ENCODE measurements at places on chromosomes 1 and 21.

DNA sequence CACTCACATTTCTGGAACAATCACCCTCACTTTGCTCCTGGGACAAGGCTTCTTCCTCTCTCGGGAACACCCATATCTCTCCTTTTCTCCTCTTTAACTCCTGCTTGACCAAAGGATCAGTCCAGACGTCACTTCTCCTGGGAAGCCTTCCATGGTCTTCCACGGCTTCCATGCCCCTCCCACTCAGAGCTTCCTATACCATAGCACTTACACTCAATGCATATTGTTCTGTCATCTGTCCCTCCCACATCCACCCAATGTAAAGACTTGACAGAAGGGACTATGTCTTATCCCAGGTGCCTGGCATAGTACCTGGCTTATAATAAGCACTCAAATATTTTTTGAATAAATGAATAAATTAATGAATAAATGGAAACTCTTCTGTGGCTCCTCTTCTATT is 28.2 kb downstream of the CD34 start:
- no peak for DNase-seq

GRCh38 chr21:28899744-28900143 is 92.9 kb downstream of the LTN1 start:
- no peak for DNase-seq

DNA sequence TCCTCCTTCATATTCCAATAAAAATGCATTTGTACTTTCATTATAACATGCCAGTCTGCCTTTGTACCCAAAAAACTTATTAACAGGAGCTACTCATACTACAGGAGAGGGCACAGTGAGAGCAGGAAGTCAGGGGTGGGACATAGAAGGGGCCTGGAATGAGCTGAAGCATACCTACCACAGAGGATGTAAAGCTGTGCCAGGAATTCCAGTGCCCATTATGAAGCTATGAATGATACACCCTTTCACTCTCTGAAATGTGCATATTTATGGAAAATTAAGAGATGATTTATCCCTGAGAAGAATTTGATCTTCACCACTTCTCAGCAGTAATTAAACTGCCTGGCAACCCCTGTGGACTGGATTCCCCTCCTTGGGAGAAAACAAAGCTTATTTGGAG is 65.8 kb downstream of the ATP5PO start:
- DNase-seq = no peak

GRCh38 chr21:37200641-37201480 is 66.3 kb downstream of the VPS26C start:
- DNase-seq = no peak

DNA sequence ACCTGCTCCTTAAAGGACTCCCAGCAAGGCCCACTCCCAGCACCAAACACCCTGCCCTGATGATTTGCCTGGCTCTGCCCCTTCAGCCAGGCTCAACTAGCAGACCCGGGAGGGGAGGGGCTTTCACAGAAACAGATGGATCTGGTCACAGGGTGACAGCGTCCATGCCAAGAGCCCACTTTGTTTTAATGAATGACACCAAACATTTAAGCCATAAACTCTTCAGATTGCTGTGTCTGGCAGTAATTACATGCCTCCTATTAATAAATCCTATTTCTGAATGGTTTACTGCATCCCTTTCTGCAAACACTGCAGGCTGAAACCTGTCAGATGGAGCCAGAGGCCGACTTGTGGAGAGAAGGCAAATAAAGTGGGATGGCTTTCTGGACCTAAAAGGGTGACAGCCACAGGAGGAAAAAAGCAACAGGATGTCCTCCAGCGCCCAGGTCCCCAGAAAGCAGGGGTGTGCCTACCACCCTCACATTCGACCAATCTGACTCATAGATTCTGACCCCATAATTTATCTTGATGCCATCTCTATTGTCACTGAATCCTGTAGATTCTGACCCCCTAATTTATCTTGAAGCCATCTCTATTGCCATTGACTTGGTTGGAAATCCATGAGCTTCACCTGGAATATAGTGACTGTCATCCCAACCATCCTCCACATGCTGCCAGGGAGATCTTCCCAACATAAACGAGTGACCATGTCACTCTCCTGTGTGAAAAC is 200.9 kb downstream of the PLPP3 start:
- no peak for DNase-seq

GRCh38 chr1:112440574-112440973 is 44.6 kb downstream of the CTTNBP2NL start:
- no peak for DNase-seq

DNA sequence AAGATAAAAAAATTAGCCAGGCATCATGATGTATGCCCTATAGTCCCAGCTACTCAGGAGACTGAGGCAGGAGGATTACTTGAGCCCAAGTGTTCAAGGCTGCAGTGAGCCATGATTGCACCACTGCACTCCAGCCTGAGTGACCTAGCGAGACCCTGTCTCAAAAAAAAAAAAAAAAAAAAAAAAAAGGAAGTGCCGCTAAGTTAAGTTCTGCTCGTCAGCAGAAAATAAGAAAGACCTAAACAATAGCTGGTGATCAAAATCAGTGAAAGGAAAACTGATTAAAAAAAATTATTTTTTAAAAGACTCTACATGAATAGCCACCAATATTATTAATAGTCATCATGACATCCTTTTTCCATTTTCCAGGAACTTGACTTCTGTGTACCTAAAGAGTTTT is 44.2 kb upstream of the MTR start:
- DNase-seq = no peak

GRCh38 chr1:184860985-184861754 is 106.5 kb upstream of the EDEM3 start:
- DNase-seq = no peak

GRCh38 chr1:84571150-84571535 is 3.1 kb downstream of the CTBS start:
- DNase-seq = no peak

DNA sequence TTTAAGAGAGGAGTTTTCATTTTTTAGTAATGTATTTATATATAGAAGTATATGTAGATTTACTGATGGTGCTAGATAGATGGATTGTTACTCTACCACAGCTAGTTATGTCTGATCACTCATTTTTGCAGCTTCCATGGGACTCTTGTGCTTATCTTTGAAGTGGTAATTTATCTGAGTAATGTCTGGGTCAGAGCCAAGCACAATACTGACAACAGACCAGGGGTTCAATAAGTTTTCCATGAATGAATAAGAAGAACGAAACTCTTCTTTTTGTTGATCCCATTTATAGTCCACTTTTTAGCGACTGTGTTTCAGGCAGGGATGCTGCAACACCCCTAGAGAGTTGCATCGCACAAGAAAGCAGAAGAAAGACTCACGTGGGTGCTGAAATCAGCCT is 935.2 kb downstream of the PLA2G4A start:
- DNase-seq = no peak

- DNase-seq = no peak
Observed at GRCh38 chr1:202164271-202165037, 4.1 kb upstream of the PTPN7 start.

- no peak for DNase-seq
Observed at GRCh38 chr1:64228167-64228957, 24.9 kb downstream of the UBE2U start.

DNA sequence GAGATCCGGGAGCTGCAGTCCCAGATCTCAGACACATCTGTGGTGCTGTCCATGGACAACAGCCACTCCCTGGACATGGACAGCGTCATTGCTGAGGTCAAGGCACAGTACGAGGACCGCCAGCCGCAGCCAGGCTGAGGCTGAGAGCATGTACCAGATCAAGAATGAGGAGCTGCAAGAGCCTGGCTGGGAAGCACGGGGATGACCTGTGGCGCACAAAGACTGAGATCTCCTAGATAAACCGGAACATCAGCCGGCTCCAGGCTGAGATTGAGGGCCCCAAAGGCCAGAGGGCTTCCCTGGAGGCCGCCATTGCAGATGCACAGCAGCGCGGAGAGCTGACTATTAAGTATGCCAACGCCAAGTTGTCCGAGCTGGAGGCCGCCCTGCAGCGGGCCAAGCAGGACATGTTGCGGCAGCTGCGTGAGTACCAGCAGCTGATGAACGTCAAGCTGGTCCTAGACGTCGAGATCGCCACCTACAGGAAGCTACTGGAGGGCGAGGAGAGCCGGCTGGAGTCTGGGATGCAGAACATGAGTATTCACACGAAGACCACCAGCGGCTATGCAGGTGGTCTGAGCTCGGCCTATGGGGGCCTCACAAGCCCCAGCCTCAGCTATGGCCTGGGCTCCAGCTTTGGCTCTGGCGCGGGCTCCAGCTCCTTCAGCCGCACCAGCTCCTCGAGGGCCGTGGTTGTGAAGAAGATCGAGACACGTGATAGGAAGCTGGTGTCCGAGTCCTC is 25.5 kb downstream of the ETV3L start:
- DNase-seq = no peak

DNA sequence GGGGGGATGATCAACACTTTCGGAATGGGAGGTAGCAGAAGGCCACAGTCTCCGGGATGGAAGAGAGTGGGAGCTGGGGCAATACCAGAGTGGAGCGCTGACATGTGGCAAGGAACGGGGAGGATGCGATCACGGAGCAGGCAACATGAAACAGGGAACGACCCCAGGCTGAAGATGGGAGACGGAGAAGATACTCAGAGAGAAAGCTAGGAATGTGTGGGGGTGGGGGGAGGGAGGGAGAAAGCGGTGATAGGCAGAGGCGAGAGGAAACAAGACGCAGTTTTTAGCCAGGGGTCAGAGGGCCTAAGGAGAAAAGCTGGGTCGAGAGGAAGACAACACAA is 577 bp downstream of the RAB3GAP2 start:
- DNase-seq = no peak

DNA sequence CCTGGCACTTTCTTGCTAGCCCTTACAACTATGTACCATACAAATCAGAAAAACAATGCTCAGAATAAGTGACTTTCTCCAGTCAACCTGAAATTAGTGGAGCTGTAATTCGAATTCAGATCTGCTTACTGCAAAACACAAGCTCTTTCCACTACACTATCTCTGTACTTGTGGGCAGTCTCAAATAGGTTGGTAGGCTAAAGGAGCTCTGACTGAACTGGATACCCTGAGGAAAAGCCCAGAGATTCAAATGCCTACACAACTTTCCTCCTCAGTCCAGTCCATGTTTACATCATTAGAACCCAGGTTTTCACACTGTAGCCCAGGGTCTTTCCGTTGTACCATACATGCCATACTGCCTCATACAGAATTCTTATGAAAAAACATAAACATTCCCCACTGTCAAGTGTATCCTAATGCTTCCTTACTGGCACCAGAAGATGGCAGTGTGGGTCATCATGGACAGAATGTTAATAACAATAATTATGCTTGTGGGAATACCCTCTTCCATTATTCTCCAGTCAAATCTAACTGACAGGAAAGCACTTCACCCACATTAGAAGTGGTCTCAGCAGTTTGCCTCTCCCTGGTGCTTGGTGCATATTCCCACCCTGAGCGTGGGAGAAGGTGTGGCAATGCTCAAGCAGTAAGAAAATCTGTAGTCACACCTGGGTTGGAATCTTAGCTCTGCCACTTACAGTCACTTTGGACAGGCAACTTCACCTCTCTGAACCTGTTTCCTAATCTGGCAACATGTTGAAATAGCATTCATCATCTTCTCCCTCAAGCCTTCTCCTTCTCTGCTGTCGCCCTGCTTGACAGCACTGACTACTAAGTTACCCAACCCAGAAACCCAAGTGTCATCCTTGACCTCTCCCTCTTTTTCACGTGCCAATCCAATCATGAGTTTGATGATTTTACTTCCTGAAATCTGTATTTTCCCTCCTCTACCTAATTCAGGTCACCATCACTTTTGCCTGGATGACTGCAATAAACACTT is 14.4 kb upstream of the ZFYVE9 start:
- peak; percentile 40 for DNase-seq

DNA sequence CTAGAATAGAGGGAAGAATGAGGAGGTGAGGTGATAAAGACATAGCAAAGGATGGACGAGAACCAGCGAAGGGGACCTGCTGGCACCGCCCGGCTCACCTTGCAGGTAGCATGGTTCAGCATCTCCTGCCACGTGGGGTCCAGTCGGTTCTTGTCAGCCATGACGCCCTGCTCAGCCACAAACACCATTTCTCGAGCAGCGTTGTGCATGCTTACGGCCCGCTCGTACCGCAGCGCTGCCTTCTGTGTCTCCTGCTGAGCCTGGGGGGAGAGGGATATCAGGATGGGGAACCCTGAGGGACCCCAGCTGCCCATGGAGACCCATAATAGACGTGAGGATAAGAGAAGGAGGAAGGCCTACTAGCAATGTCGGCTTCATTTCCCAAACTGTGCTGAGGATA is 11.4 kb downstream of the SH3BP5L start:
- DNase-seq = no peak

DNA sequence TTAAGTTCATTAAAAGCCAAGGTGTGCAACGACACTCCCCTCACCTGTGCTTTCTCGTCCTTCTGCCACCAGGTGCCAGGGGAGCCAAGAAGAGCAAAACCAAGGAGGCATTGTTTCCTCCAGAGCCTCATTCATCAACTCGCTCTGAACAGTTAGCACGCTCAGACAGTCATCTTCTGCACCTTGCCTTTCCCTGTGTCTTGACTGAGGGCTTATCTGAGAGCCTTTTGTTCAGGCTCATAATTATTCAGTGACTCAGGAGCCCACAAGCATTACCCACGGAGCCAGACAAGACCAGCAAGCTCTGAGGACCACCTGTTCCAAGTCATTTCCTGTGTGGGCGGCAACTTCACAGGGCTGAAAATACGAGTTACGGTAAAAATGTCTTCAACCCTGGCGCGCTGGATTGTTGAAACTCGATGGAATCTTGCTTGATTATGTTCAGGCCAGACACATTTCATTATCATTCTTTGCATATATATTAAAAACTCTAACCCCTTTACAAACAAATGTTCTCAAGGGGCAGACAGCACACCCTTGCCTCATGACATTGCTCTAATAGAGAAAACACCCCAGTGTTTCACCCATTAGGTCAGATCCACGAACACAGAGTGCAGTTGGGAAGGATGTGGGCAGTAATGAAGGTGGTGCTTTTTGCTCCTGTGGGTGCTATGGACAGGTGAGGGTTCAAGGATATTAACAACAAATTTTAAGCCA is 89.7 kb upstream of the RUNX1 start:
- DNase-seq = no peak

DNA sequence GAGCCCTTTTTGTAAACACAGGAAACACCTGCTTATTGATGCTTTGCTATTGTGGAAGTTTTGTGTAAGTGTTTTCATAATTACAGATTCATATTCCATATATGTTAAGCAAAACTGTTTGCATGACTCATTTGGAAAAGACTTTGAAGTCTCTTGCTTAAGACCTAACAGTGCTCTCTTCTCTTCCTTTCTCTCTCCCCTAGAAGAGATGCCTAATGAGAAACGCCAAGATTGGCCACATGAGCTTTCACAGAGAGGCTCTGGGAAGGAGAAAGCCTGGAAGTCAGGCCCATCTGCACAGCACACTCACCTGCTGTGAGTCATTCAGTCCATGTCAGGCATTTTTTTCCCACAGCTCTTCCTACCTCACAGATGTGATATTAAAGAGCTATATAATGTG is 101.6 kb upstream of the PALMD start:
- no peak for DNase-seq

GRCh38 chr1:69494221-69494620 is 73.5 kb upstream of the LRRC7 start:
- DNase-seq = no peak

- DNase-seq = no peak
Observed at GRCh38 chr1:21793104-21793503, 10.2 kb upstream of the USP48 start.
